ENCODE measurements at places on chromosomes 12 and 14.

DNA sequence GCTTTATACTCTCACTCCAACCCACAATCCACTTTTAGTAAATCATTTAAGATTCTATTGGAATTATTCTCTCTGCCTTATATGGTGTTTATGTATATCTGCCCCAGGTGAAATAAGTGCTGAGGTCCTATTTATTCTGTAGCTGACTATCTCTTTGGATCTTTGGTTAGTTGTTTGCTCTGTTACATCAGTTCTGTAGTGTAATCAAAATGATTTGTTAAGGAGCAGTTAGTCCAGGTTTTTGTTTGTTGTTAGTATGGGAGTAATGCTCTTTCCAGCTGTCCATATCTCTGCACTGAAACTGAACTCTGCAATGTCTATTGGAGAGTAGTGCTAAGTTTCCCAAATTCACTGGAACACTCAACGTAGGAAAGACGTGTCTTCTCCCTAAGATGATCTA lies 615.8 kb downstream of the SNAPC1 start:
- DNase-seq: no peak

GRCh38 chr12:65823513-65824375 lies 539 bp upstream of the HMGA2 start:
- DNase-seq: no peak

DNA sequence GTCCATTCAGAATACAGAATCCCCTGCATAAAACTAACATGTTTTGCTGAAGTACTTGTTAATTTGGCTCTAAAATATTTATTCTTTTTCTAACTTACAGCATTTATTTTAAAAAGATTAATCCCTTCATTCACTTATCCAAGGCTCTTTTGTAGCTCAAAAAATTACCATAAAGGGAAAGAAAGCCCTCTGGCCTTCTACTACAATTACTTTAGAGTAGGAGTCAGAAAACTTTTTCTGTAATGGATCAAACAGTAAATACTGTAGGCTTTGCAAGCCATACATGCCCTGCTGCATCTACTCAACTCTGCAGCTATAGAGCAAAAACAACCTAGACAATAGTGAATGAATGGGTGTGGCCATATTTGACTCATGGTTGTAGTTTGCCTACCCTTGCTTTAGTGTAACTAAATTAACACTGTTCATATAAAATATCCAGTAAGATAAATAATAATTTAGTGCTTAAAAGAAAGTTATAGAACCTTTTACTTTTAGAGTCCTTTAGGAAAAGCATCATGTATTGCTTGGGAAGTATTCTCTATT lies 74.2 kb upstream of the ZFP36L1 start:
- DNase-seq: no peak

DNA sequence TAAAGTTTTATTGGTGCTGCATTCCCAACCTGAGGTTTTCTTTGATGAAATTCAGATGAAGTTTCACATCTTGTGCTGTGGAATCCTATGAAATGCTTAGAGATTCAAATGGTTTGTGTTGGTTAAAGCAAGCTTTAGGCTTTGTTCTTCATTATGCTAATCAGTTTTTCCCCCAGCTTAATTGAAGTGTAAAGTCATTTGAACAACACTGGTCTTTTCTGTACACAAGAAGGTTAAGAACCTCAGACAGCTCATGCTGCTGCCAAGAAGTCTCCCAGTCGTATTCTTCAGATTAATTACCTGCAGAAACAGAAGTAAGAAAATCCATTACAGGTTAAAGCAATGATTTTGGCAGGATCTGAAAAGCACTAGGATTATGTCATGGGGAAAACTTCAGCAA lies 48.9 kb downstream of the EML1 start:
- DNase-seq: no peak

DNA sequence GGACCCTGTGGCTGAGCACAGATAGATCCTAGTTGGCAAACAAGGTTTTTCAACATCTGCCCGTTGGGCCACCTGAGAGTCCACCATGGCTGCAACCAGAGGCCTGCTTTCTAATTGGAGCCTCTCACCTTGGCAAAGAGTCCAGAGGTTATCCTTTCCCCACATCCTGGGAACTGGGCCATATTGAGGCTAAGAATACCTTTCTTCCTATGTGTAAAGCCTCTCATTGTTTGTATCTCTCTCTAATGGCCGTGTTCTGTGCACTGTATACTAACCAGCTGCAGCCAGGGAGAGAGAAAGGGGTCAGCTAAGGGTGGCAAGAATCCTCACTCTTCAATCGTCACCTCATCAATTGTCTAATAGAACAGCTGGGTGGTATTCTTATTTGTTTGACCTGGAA lies 79.1 kb upstream of the ST8SIA1 start:
- DNase-seq: no peak

GRCh38 chr12:19654650-19655376 lies 215.5 kb downstream of the AEBP2 start:
- no peak for DNase-seq

DNA sequence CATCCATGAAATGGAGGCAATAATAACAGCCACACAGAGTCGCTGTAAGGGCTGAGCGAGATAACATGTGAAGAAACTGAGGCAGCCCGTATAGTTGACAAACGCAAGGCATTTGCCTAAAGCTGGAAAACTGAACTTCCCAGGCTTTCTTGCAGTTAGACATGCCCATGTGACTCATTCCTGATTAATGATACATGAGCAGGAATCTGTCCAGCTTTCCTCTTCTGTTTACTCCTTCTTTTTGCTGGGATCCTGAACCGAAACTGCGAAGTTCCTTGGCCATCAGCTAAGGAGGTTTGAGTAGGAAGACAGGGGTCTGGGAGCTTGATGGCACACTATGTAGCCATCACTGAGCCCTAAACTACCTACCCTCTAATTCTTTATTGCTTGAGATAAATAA lies 52.2 kb downstream of the ST8SIA1 start:
- DNase-seq: no peak

GRCh38 chr12:12979731-12980259 lies 20.3 kb downstream of the HEBP1 start:
- no peak for DNase-seq

- DNase-seq: peak; percentile 23
Measured at GRCh38 chr12:53200458-53201176, 6.4 kb downstream of the ITGB7 start.

DNA sequence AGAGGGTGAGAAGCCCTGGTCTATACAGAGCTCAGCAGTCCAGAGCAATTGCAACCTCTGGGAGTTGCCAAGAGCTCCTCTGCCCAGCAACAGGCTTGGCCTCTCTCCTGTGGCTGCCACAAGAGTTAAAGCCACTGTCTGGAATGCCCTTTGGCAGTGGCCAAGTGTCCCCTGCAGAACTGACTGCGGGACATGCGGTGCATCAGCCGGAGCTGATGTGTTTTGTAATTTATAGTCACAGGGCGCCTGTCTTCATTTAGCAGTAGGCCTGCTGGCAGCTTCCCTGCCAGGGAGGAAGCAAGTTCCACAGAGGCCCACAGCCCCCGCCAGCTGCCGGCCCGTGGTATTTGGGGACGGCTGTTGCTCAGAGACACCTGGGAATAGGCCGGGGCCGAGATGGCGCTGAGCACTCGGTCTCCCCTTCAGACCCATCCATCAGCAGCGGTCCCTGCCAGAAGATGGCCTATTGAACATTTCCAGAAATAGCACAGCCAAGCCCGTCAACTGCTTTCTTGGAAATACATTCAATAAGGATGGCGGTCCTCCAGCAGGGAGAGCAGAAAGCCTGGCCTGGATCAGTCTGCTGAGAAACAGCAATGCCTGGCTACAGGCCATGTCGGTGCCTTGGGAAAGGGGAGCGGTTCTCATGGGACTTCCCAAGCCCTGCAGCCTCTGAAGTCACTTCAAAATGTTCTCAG lies 217.4 kb downstream of the CRADD start:
- DNase-seq: no peak

GRCh38 chr14:30312214-30312613 lies 246.7 kb upstream of the G2E3 start:
- no peak for DNase-seq

- no peak for DNase-seq
Measured at GRCh38 chr14:53955671-53956426, 776 bp downstream of the BMP4 start.

- DNase-seq: peak; percentile 35
Measured at GRCh38 chr12:15700595-15700994, 88.6 kb downstream of the EPS8 start.

DNA sequence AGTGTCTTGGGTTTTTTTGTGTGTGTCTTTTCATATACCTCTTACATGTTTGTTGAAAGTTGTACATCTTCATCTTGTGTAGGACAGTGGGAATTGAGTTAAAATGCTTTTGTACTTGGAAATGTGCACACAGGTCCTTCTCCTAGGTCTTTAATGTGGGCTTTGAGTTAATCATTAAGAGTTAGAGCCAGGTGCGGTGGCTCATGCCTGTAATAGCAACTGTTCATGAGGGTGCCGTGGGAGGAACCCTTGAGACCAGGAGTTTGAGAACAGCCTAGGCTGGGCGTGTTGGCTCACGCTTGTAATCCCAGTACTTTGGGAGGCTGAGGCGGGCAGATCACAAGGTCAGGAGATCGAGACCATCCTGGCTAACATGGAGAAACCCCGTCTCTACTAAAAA lies 13.9 kb downstream of the CLECL1 start:
- DNase-seq: no peak

GRCh38 chr12:24591079-24591626 lies 357.7 kb downstream of the BCAT1 start:
- DNase-seq: no peak

DNA sequence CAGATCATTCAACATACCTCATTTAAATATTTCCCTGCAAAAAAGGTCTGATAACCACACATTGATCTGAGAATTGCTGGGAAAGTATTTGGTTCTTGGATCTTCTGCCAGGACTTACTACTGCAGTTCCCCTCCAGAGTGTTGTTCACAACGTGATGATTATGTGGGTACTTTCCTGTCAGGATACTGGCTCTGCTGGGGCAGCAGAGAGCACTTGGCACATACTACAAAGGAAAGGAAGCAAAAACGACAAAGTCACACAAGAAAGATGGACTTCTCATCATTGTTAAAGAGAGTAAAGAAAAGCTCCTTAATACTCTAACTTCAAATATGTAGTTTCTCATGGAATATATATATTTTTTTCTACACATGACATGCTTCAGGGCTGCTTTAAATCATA lies 11.5 kb downstream of the GNS start:
- DNase-seq: no peak

DNA sequence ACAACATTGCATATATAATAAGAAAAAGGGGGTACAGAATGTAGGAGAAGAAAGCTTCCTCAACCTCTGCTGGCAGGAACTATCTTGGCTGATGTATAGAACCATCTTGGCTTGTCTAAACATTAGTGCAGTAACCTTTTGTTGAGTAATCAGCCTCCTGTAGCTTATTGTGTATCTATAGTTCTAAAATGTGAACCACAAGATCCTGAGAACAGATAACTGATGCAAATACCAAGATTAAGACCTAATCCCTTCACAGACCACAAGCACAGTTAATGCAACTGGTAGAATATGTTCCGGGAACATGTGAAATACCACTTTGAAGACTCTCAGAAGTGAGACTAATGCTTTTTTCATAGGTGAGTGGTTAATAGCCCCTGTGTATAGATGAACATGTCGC lies 50.7 kb upstream of the KCNC2 start:
- DNase-seq: no peak

- no peak for DNase-seq
Measured at GRCh38 chr14:104288272-104288671, 149.9 kb downstream of the KIF26A start.

DNA sequence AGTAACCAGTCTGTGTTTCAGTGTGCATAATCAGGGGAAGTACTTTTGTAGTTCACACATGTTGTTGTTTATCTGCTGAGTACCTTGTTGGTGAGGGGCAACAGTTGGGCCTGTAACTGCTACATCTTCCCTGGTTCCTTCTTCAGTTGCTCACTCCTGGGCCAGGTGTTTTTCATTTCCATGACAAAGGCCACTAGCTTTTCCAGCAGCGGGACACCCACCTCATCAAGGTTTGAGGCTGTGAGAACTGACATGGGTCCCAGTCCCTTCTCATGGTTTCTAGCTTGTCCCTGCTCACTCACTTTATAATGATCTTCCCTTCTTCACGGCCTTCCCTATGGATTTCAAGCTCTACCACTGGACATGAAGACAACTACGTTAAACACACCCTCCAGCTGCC lies 1.5 kb upstream of the NOXRED1 start:
- no peak for DNase-seq

DNA sequence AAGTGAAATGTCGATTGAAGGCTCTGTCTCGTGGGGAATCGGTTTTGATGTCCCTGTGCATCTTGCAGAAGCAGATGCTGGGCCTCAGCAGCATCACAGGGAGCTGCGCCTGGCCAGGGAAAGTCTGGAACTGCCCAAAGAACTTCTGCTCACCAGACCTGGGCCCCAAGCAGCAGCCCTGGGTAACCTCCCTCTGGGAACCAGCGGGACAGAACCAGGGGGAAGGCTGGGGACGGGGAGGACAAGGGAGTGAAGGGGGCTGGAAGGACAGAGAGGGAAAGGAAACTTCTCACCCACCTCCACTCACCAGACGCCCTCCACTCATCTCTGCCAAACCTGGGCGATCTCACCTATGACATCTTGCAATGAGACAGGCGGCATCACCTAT lies 26.8 kb upstream of the C14orf180 start:
- DNase-seq: no peak

- DNase-seq: no peak
Measured at GRCh38 chr14:33294419-33294818, 355.7 kb downstream of the NPAS3 start.

DNA sequence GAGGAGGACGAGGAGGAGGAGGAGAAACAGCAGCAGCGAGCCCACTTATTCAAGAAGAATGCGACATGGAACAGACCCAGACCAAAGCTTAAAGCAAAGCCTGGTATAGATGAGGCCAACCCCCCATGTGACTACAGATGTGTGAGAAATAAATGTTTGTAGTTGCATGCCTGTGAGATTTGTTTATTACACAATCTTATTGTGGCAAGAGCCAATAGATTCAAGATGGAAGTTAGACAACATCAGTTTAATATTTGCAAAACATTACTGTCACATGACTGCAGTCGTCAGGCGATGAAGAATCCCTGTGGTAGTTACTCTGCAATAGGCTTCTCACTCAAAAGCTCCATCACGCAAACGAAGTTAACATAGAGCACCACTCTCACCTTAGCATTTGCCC lies 17.2 kb upstream of the SLC35F4 start:
- no peak for DNase-seq

DNA sequence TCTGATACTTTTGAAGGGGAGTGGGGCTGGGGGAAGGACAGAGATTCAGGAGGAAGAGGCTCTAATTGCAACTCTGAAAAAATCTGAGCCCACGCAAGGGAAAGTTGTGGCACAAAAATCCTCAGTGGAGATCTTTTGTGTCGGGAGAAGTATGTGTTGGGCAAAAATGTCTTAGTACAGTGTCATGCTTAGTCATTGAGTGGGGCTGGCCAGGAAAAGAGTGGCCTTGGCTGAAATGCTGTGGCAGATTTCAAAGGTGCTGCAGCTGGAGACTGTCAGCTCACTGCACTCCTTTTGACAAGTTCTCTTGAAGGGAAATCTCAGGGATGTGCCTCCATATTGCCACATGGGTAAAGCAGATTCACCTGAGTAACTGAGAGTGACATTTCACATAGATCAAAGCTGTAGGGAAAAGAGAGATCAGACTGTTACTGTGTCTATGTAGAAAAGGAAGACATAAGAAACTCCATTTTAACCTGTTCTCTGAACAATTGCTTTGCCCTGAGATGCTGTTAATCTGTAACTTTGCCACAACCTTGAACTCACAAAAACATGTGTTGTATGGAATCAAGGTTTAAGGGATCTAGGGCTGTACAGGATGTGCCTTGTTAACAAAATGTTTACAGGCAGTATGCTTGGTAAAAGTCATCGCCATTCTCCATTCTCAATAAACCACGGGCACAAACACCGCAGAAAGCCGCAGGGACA lies 36.0 kb upstream of the GLIPR1 start:
- no peak for DNase-seq

- no peak for DNase-seq
Measured at GRCh38 chr12:67243260-67243659, 25.9 kb upstream of the CAND1 start.

- DNase-seq: no peak
Measured at GRCh38 chr14:105043641-105044040, 21.6 kb downstream of the GPR132 start.

Data from CD4-positive, alpha-beta T cell treated with Interleukin-15 for 4 hours (primary cell).